NCI-H1092 treated with DMSO at 0.1 percent for 48 hours (cell line): ENCODE measurements at places on chromosomes 1 and 21.

- no peak for DNase-seq
These were observed 6.6 kb upstream of the MIIP start for GRCh38 chr1:12012560-12013316.

- DNase-seq = peak; percentile 3
These were observed 209.7 kb downstream of the LRRC7 start for GRCh38 chr1:69777423-69777822.

DNA sequence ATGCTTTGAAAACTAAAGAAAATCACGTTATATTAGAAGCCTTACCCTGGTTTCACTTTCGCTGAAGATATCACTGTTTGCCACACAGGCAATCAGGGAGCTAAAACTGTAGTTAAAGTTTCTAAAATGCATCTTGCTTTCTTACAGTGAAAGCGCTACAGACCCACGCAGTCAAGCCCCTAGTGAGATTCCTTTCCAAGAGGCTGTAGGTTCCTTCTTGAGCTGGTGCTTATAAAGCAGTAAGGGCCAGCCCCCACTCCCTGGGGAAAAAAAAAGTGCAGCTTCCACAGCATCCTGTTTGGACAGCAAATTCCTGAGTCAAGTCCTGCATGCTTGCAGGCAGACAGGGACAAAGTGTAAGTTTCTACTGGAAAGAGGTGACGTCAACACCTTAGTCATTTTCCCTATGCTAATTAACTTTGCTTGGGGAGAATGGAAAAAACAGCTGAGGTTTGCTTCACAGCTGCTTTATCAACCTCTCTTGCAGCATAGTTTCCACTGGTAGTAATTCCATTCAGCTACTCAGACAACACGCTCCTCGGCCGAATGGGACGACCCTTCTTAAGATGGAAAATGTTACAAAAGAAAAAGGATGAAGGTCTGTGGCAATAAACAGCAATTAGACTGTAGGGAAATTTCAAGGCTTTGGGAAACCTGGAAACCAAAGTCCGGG lies 14.7 kb upstream of the KCNE1 start:
- no peak for DNase-seq

- no peak for DNase-seq
These were observed 696 bp downstream of the LSS start for GRCh38 chr21:46227811-46228344.

DNA sequence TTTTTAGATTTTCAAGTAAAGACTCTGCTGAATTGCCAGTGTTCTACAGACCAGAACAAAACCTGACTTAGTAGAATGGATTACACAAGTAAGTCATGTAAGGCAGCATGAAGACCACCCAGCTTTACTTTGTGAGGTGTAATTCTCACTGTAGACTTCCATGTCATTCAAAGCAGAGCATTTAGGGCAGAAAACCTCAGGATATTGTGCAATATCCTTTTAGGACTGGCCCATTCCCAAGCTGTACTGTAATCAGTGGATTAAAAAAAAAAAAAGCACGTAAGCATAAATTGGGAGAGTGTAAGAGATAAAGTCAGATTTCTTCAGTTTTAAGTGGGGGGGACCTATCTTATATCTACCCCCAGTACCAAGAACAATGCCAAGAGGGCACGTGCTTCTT lies 380.5 kb upstream of the PRMT6 start:
- DNase-seq = no peak

DNA sequence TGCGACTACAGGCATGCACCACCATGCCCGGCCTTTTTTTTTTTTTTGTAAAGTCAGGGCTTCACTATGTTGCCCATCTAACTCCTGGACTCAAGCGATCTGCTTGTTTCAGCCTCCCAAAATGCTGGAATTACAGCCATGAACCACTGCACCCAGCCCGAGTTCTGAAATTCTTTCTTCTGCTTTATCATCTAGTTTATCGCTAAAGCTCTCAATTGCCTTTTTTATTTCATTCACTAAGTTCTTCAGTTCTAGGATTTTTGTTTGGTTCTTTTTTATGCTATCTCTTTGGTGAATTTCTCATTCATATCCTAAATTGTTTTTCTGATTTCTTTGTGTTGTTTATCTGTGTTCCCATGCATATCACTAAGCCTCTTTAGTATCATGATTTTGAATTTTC lies 27.0 kb downstream of the KIAA0319L start:
- DNase-seq = no peak

DNA sequence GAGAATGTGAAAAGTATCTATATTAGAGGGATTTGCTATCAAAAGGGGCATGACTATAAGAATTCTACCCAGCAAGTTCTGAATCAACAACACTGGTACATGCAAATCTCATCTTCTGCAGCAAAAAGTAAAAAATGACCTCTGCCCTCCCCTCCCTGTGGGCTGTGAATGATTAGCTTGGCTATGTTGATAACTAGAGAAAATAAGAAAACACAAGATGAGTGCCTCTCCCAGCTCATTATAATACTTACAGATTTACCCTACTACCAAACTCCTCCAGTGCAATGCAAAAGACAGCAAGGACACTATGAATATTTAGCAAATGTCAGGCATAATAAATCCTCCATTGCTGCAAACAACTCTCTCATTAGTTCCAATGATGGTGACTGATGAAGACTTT lies 102.4 kb downstream of the SLC45A1 start:
- no peak for DNase-seq

DNA sequence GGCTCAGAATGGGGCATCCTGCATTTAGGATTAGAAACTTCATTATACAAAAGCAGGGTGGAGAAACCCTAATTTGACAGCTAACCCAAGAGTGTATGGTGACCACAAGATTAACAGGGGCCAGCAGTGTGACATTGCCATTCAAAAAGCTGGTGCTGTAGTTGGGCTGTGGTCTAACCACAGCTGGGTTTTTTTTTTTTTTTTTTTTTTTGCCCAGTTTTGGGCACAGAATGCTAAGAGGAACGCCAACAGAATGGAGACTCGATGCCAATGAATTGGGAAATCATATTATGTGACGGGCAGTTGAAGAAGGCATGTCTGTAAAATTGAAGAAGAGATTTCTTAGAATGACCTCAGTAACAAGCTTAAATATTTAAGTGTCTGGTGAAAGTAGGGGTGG lies 58.4 kb downstream of the NFIA start:
- DNase-seq = no peak

GRCh38 chr1:31505911-31506497 lies 70.3 kb upstream of the TINAGL1 start:
- DNase-seq = no peak

- DNase-seq = no peak
These were observed 329.3 kb downstream of the DSCAM start for GRCh38 chr21:40517646-40518045.
